ENCODE measurements at places on chromosomes 6 and 20. TPM values are rescaled to one million over a fixed set of nuclear protein-coding genes. Genes with fewer than 3 reads are reported as not detected.

- DNase-seq: peak; percentile 24
These were observed 4.6 kb downstream of the MEA1 start for GRCh38 chr6:43009124-43009523.

- DNase-seq: no peak
These were observed 48.1 kb upstream of the MYL9 start for GRCh38 chr20:36493051-36493800.

DNA sequence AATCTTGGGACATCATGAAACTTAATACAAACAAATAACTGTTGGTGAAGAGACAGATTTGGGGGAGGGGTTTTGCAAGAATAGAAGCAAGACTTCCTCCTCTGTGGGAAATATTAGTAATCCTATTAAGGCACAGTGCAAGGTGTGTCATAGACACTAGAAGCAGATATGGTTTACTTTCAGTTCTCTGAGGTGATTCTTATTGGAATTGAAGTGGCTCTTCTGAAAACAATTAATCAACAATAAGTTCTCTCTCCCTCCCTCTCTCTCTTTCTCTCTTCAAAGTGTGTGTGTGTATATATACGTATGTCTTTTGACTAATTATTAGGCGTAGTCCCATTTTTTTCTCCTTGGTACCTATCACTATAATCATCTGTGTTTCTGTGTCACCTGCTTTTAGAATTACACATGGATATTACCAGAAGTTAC is 99.8 kb downstream of the HIVEP2 start:
- no peak for DNase-seq

Gene PHACTR3
- total RNA-seq: 32.0 TPM

Gene FLRT3
- total RNA-seq: 17.1 TPM
